Hematopoietic multipotent progenitor cell treated with erythropoietin and hydrocortisone succinate and interleukin-3 and kit ligand, for 17 days (in vitro differentiated cells): ENCODE measurements at places on chromosomes 5 and 9.

DNA sequence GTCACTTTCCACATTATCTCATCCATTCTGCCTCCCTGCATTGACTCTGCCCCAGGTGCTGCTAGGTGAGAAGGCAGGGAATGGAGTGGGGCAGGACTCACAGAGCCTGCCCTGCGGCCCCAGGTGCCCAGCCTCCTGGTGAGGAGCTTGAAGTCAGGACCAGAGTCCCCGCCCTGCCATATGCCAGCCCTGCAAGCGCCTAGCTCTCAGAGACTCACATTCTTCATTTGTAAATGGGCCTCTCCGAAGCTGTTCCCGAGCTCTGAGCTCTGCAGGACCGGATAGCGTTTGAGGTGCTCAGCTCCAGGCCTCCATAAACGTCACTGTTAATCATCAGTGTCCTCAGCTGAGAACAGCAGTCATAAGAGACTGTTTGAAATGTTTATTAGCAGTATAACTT is 75.1 kb upstream of the STXBP1 start:
- no peak for DNase-seq

- DNase-seq, result no peak
Observed at GRCh38 chr9:114373960-114374730, 13.6 kb downstream of the AKNA start.

GRCh38 chr5:123120197-123120596 is 31.2 kb downstream of the PRDM6 start:
- DNase-seq, result no peak

- no peak for DNase-seq
Observed at GRCh38 chr5:73642344-73642743, 16.3 kb downstream of the ARHGEF28 start.

DNA sequence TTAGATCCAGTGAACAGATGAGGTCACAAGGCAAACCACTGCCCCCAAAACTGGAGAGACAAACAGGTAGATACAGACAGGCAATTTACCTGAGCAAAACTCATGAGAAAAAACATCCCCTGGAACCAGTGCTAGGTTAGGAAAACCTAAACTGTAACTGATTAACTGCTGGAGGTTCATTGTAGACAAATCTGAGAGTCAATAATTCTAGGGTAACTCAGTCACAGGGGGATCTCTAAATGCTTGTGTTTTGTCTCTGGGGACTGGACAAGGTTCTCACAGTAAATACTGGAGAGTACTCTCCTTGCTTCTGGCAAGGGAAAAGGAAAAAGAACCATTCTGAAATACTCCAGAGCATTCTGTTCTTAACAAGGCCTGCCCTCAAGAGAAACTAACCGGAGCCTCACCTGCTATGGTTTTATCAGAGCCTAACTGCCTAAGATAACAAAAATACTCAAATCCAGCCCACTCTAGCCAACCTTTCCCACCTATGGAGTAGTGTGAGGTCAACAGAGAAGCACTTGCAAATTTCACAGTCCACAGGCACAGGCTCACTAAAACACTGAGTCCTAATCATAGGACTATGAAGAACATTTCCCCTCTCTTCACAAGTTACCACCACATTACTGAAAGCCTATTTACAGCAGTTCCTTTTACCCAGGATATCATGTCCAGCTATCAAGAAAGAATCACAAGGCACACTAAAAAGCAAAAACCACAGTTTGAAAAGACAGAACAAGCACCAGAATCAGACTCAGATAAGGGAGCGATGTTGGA is 139.9 kb upstream of the ACOT12 start:
- DNase-seq, result no peak

DNA sequence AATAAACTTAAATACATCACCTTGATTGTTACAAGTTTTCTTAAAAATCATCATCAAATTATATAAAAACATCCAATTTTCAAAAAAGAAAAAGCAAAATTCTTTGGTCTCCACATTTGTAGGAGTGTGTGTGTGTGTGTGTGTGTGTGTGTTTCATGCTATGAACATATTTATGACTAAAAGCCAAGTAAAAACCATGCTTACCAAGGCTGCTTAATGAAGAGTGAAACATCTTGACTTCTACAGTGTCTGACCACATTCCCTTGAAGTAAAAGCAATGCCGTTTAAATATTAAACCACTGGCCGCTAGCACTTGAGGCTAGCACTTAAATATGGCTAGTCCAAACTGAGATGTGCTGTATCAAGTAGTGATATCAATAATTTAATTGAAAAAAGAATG is 549.1 kb upstream of the CCNG1 start:
- no peak for DNase-seq

DNA sequence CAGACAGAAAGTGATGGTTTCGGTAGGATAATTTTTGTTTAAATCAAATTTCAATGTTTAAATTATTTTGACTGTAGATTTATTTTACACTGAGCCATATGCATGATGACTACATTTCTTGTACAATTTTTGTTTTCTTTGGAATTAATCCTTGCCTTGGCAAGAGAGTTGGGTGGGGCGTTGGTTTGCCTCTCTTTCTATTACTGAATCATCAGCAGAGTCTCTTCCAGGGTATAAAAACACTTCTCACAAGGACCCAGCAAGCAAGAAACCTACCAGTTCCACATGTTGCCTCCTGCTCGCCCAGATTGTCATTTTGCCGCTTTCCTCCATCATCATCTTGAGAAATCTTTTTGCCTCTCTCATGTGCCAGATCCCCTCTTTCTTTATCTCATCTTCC is 455.0 kb upstream of the DMAC1 start:
- no peak for DNase-seq
